Pulmonary artery endothelial cell (primary cell): ENCODE measurements at places on chromosomes 4 and X. TPM values are rescaled to one million over a fixed set of nuclear protein-coding genes. Genes with fewer than 3 reads are reported as not detected.

The SSX1 gene
- not detected in 2 replicates for total RNA-seq

The SLC16A2 gene
- 1.3 TPM in 2 replicates for total RNA-seq

The MAGEA1 gene
- 0.07 TPM in 1 of 2 replicates, not detected in the other for total RNA-seq

The PABPC4L gene
- total RNA-seq: 0.13 and 0.18 TPM in 2 replicates

The BEX2 gene
- 0.67 and 0.86 TPM in 2 replicates for total RNA-seq

The ABCG2 gene
- total RNA-seq: 4.5 and 11.9 TPM in 2 replicates

The GAGE13 gene
- total RNA-seq: not detected in 2 replicates

The TMSB15A gene
- total RNA-seq: 3.2 and 4.5 TPM in 2 replicates

The RENBP gene
- 4.9 and 8.5 TPM in 2 replicates for total RNA-seq

The C4orf46 gene
- 14.7 and 16.4 TPM in 2 replicates for total RNA-seq

The KCNE5 gene
- total RNA-seq: 0.11 and 0.13 TPM in 2 replicates

The HPGD gene
- total RNA-seq: not detected in 2 replicates

The ENOPH1 gene
- total RNA-seq: 47.8 and 69.3 TPM in 2 replicates

The COMMD8 gene
- total RNA-seq: 16.5 and 24.5 TPM in 2 replicates

The SPANXA1 gene
- total RNA-seq: not detected in 2 replicates

The SFRP2 gene
- total RNA-seq: not detected in 2 replicates

The CLNK gene
- not detected in 2 replicates for total RNA-seq

The ADAMTS3 gene
- 5.2 and 5.7 TPM in 2 replicates for total RNA-seq

The EXOC1L gene
- total RNA-seq: not detected in 2 replicates

The AGTR2 gene
- total RNA-seq: not detected in 2 replicates

The COX7B2 gene
- total RNA-seq: not detected in 2 replicates

The DMRTC1 gene
- total RNA-seq: not detected in 2 replicates

The SMAD1 gene
- 50.6 and 55.1 TPM in 2 replicates for total RNA-seq

The NUDT11 gene
- 7.9 and 13.0 TPM in 2 replicates for total RNA-seq

The PAGE5 gene
- total RNA-seq: not detected in 2 replicates

The FAM184B gene
- total RNA-seq: not detected in 2 replicates

The NWD2 gene
- not detected in 2 replicates for total RNA-seq

The ZNF732 gene
- total RNA-seq: 0.86 and 1.1 TPM in 2 replicates

The DKC1 gene
- total RNA-seq: 61.5 and 72.6 TPM in 2 replicates

The SYNPO2 gene
- 0.13 and 0.18 TPM in 2 replicates for total RNA-seq

The SORBS2 gene
- total RNA-seq: 21.6 and 46.2 TPM in 2 replicates

The CENPVL1 gene
- not detected in 2 replicates for total RNA-seq

The SLC6A14 gene
- total RNA-seq: not detected in 2 replicates

The CXCL1 gene
- total RNA-seq: 53.3 and 90.8 TPM in 2 replicates

The UGT2B15 gene
- total RNA-seq: not detected in 2 replicates

The HAND2 gene
- total RNA-seq: 8.6 and 11.4 TPM in 2 replicates

The ADAM29 gene
- not detected in 2 replicates for total RNA-seq

The LONRF3 gene
- 10.7 and 22.4 TPM in 2 replicates for total RNA-seq

The CCNA2 gene
- 56.1 and 110 TPM in 2 replicates for total RNA-seq

The TEX13B gene
- total RNA-seq: not detected in 2 replicates

The HERC5 gene
- total RNA-seq: 0.73 and 1.7 TPM in 2 replicates

The AREG gene
- total RNA-seq: 0.20 and 0.32 TPM in 2 replicates

The SLC6A8 gene
- total RNA-seq: 8.6 and 15.9 TPM in 2 replicates

The AWAT1 gene
- total RNA-seq: not detected in 2 replicates

The EDA gene
- total RNA-seq: 0.92 and 2.5 TPM in 2 replicates

The NKRF gene
- total RNA-seq: 6.1 and 6.4 TPM in 2 replicates
